ENCODE measurements at places on chromosomes 5 and 9.

- peak; percentile 8 for DNase-seq
Measured at GRCh38 chr9:109110329-109111021, 9.3 kb downstream of the TMEM245 start.

DNA sequence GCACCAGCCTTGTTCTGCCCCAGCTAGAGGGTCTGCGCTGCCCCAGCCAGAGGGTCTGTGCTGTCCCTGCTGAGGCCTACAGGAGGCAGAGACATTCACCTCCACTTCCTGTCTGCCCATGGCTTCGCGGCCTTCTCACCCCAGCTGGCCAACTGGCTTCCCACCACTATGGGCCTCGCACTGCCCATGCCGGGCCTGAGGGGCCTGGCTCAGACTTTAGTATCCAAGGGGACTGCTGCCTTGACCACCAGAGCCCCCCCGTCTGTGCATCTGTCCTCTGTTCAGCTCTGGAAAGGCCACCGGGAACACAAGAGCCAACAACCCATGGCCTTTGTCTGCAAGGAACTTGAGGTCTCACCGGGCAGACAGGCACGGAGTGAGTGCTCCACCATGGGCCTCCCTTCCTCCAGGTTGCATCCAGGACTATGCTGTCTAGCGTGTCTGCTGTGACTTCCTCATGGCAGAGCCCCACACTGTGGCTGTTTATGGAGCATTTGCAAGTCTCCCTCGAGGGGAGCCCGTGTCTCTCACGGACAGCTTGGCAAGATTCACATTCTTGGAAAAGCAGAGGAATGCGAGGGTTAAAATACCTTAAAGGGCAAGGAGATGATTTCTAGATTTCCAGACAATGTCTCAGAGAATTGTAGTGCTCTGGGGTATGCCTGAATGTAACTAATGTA lies 1.7 kb downstream of the DCANP1 start:
- no peak for DNase-seq

DNA sequence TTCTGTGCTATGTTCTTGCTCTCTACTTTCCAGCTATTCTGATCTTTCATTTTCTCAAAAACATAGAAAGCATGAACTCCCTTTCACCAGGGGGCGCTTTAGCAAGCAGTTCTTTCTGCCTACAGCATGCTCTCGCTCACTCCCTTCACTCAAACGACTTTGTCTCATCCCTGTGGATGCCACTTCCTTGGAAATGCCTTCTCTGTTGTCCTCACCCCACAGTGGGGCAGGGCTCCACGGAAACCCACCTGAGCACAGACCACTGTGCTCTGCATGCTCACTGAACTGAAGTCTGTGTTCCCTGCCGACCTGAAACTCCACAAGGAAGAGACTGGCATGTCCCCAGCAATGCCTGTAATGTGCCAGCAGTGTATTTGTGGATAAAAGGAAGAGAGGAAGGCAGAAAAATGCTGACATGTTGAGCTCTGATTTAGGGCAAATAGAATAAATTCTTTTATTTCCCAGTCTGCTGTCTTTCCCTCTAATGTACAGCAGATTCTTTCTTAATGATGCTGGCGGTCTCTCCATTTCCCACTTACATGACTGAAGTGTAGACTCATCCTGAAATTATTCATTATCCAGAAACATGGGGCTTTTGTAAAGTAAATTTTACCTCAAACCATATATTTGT lies 4.9 kb upstream of the ROR2 start:
- DNase-seq: no peak

- DNase-seq: no peak
Measured at GRCh38 chr5:175021321-175021720, 296.9 kb downstream of the MSX2 start.

- no peak for DNase-seq
Measured at GRCh38 chr5:122967625-122968024, 68.9 kb downstream of the PPIC start.

DNA sequence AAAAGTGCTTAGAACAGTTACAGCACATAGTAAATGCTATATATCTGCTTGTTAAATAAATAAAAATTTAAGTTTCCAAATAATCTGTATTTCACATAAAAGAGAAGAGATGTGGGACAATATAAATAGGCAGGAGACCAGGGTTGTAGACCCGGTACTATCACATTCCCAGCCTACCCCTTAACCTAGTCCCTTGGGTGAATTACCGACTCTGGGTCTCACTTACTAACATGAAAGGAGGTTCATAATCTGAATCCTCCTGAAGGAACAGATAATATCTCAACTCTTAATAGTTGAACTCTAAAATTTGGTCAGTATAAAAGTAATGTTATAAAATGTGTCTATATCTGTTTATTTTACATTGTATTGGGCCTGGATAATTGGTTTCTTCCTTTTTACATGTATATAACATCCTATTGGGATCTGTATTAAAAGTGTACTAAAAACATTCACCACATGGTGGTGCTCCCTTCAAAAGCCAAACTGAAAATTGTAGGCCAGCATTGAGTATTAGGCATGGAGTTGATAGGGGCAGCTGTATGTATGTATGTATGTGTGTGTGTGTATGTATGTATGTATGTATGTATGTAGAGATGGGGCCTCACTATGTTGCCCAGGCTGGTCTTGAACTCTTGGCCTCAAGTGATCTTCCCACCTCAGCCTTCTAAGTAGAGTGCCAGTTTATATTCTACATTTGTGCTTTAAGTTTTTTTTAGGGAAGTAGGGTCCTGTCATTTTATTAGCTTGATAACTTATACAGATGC lies 64.2 kb upstream of the ABL1 start:
- no peak for DNase-seq

DNA sequence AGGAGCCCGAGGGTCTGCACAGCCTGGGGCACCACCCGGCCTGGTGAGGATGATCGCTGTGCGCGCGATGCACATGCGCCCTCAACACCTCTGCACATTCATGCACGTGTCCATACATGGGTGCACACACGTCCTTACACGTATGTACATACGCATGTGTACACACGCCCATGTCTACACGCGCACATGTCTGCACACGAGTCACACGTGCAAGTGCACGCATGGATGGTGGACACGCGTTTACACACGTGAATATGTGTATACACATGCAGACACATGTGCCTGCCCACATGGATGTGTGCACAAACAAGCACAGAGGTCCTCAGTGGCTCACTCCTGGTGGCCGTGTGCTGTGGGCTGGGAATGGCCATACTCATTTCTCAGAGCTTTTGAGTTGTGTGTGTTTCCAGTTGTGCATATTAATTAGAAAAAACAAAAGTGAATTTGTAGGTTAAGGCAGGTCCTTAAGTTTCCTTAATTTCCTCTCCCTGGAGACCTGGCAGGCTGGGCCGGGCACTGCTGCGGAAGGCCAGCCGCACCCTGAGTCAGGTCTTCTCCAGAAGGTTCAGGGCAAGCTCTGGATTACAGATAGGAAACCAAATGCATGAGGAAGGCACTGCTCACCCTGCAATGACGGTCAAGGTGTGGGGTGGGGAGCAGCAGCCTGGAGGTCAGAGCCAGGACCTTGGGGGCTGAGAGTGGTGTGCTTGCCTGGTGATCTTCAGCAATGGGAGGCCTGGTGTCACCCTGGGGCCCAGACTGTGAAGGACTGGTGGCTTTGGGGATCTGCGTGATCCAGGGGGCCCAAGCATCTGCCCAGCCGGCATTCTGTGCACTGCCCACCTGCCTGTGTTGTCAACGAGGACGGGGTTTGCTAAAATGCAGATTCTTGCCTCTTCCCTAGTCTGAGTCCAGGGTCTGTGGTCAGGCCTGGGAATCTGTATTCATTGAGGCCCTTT lies 1.3 kb upstream of the RNU6ATAC start:
- DNase-seq: peak; percentile 18

All from effector CD4-positive, alpha-beta T cell (primary cell).